ENCODE measurements at places on chromosomes 5 and 9. TPM values are rescaled to one million over a fixed set of nuclear protein-coding genes. Genes with fewer than 3 reads are reported as not detected.

Gene TMEM215
- total RNA-seq, result not detected

Gene SOHLH1
- not detected for total RNA-seq

Gene SET
- total RNA-seq, result 258 TPM

Gene CDH18
- not detected for total RNA-seq

Gene NMUR2
- not detected for total RNA-seq

Gene SFXN1
- 84.9 TPM for total RNA-seq

Gene ZNF608
- total RNA-seq, result 0.18 TPM

Gene PROB1
- 2.3 TPM for total RNA-seq

Gene SLC45A2
- not detected for total RNA-seq

Gene TMEM174
- not detected for total RNA-seq

Gene DAB2
- total RNA-seq, result 53.9 TPM

Gene GLDC
- 1.8 TPM for total RNA-seq

Gene CFAP90
- 0.58 TPM for total RNA-seq

Gene GLRA1
- total RNA-seq, result not detected

Gene EFNA5
- 1.2 TPM for total RNA-seq

Gene CBY3
- not detected for total RNA-seq

Gene FOXD4L3
- not detected for total RNA-seq

Gene ARID3C
- 0.58 TPM for total RNA-seq

Gene S1PR3
- 75.8 TPM for total RNA-seq

Gene SEMA4D
- total RNA-seq, result under 0.01 TPM

Gene GPR107
- 23.1 TPM for total RNA-seq

Gene OTP
- not detected for total RNA-seq

Gene SLC4A9
- not detected for total RNA-seq

Gene VCAN
- 38.9 TPM for total RNA-seq

Gene BAAT
- not detected for total RNA-seq

Gene ADAMTSL1
- 55.4 TPM for total RNA-seq

Gene ISL1
- not detected for total RNA-seq

Gene EMB
- total RNA-seq, result not detected

Gene IFNA13
- not detected for total RNA-seq

Gene MLANA
- total RNA-seq, result not detected

Gene MZB1
- not detected for total RNA-seq

Gene MYOZ3
- not detected for total RNA-seq

Gene FOXD4L6
- not detected for total RNA-seq

Gene BSPRY
- not detected for total RNA-seq

Gene CXCL14
- 0.29 TPM for total RNA-seq

Gene TRPM6
- not detected for total RNA-seq

Gene ASTN2
- total RNA-seq, result 4.9 TPM

Gene C5orf47
- total RNA-seq, result not detected

Gene NUTM2F
- not detected for total RNA-seq

Gene HK3
- total RNA-seq, result not detected

Gene YIPF5
- total RNA-seq, result 105 TPM

Gene KIF20A
- 104 TPM for total RNA-seq

Gene OR1J4
- not detected for total RNA-seq

Gene ADGRD2
- total RNA-seq, result not detected
